ENCODE measurements at places on chromosomes 7 and 10. TPM values are rescaled to one million over a fixed set of nuclear protein-coding genes. Genes with fewer than 3 reads are reported as not detected.

Gene FAM237B
- total RNA-seq: not detected

Gene VOPP1
- 63.9 TPM for total RNA-seq

Gene PDZD7
- 3.4 TPM for total RNA-seq

Gene KCNH2
- total RNA-seq: under 0.01 TPM

Gene PPP1R17
- total RNA-seq: not detected

Gene NPTX2
- 9.9 TPM for total RNA-seq

Gene ACHE
- not detected for total RNA-seq

Gene ASZ1
- total RNA-seq: not detected

Gene OPN1SW
- not detected for total RNA-seq

Gene TEX47
- total RNA-seq: not detected

Gene AKR1C4
- total RNA-seq: not detected

Gene RHBDD2
- 14.5 TPM for total RNA-seq

Gene FGFR2
- total RNA-seq: 0.06 TPM

Gene BMPER
- 5.9 TPM for total RNA-seq

Gene OR6B1
- not detected for total RNA-seq

Gene SYT15B
- total RNA-seq: not detected

Gene GRM3
- not detected for total RNA-seq

Gene LEP
- total RNA-seq: not detected

Gene NRBF2
- total RNA-seq: 19.1 TPM

Gene FFAR4
- not detected for total RNA-seq

Gene ARL3
- total RNA-seq: 9.6 TPM

Gene CPA4
- total RNA-seq: 0.92 TPM

Gene IDI2
- not detected for total RNA-seq

Gene DDC
- total RNA-seq: not detected

Gene STEAP1
- 73.1 TPM for total RNA-seq

Gene BET1
- total RNA-seq: 22.2 TPM

Gene OR2A2
- total RNA-seq: not detected

Gene NME8
- not detected for total RNA-seq

Gene SFRP4
- 35.0 TPM for total RNA-seq

Gene HOXA11
- total RNA-seq: not detected

Gene OR2A1
- under 0.01 TPM for total RNA-seq

Gene LAMB1
- total RNA-seq: 614 TPM

Gene LIPF
- not detected for total RNA-seq

Gene MMP21
- total RNA-seq: not detected

Gene UCMA
- total RNA-seq: not detected

Gene HTR5A
- not detected for total RNA-seq

Gene SBDS
- 129 TPM for total RNA-seq

Gene CH25H
- 0.40 TPM for total RNA-seq

Gene SORCS3
- total RNA-seq: not detected

Gene TFEC
- total RNA-seq: 0.19 TPM

Gene MKX
- total RNA-seq: not detected

Gene IGFBP1
- total RNA-seq: 0.37 TPM

Gene NEUROG3
- not detected for total RNA-seq
